ENCODE measurements at places on chromosomes 2 and 18. TPM values are rescaled to one million over a fixed set of nuclear protein-coding genes. Genes with fewer than 3 reads are reported as not detected.

GRCh38 chr2:88172882-88173281 lies 2.7 kb downstream of the THNSL2 start:
- no peak for DNase-seq

DNA sequence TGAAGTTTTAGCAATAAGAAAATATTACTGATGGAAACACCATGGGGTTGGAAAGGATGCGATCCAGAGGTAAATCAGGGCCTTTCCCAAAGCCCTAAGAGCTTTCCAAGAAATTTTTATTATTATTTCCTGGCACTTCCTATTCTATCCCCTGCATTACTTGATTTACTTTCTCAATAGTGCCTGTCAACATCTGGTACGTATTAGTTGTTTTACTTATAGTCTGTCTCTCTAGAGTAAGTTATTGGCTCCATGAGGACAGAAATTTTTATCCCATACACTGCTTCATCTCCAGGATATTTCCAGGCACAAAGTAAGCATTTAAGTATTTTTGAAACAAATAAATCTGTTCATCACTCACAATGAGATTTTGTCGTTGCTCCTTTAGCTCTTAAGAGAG lies 18.1 kb downstream of the PPP4R1 start:
- DNase-seq, result no peak

GRCh38 chr2:217797165-217797564 lies 205.6 kb downstream of the TNS1 start:
- DNase-seq, result no peak

DNA sequence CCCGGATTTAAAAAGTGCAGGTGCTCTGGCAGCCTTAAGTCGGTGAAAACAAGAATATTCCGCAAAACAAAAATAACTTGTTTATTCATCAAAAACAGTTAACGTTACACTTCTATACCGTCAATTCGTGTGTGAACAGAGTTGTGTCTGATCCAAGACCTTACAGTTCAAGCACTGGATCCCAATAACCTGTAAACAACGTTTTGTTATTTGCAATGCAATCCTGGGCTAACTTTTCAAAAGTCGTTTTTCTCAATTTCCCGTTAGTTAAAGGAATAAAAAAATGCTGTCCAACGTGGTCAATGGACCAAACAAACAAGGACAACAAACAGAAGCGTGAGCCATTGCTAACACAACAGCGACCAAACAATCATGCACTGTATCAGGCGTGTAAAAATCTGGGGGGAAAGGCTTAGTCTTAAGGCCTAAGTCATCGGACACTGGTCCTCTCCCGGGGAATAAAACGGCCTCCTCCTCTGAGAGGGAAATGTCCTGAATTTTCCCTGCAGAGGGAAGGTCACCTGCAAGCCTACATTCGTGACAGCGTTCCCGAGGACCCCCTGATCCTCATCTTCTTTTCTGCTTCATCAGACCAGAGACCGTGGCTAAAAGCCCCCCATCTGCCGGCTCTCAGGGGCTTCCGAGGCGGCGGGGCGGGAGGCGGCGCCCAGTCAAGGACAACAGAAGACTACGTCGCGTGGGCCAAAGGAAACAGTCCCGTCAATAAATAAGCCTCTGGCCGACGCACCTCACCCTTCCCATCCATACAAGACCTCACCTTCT lies 490 bp downstream of the NDUFS1 start:
- DNase-seq, result no peak

- DNase-seq, result no peak
Measured at GRCh38 chr2:120005834-120006521, 6.9 kb upstream of the EPB41L5 start.

GRCh38 chr2:153163055-153163454 lies 315.5 kb downstream of the RPRM start:
- no peak for DNase-seq

DNA sequence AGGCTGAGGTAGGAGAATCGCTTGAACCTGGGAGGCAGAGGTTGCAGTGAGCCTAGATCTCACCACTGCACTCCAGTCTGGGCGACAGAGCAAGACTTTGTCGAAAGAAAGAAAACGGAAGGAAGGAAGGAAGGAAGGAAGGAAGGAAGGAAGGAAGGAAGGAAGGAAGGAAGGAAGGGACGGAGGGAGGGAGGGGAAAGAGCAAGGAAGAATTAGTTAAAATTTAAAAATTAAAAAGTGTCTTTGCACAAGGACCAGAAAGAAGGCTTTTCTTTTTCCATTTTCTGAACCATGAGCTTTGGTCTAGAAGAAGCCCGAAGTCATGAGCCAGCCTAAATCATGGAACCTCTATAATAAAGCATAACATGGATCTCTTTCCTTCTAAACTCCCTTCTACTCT lies 138.2 kb upstream of the DNAJC10 start:
- DNase-seq, result no peak

- DNase-seq, result no peak
Measured at GRCh38 chr2:29130295-29130694, 15.1 kb downstream of the CLIP4 start.

GRCh38 chr2:164808776-164809175 lies 32.8 kb downstream of the COBLL1 start:
- no peak for DNase-seq

DNA sequence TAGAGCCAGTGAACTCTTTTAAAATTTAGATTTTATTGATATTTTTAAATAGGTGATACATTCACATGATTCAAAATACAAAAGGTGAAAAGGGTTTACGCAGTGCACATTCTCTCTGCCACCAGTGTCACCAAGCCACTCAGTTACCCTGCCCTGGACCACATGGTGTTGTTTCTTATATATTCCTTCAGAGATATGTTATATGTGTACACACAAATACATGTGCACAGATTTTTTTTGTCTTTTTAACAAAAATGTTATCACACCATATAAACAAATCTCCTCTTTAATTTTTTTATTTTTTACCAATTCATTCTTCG lies 26.2 kb downstream of the SERPINB4 start:
- DNase-seq, result no peak

DNA sequence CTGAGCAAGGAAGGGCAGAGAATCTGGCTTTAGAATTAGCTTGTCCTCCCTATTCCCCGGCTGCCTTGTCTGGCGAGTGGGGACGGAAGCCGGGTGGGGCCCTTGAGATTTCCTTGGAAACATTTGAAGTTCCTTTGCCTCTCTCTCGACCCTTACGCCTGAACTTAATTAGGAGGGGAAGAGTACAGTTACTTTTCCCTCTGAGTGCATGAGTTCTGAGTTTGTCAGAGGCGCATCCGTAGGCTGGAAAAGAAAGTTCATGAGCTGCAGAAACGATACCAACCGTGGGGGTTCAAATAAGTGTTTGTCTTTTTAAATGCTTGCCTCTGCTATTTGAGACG lies 468 bp downstream of the PIKFYVE start:
- no peak for DNase-seq

GRCh38 chr2:98282109-98282508 lies 64.1 kb upstream of the CNGA3 start:
- no peak for DNase-seq

The NDC80 gene
- 3.6 TPM for total RNA-seq

The ACMSD gene
- not detected for total RNA-seq

The RBM45 gene
- total RNA-seq, result 31.2 TPM

The RNF125 gene
- total RNA-seq, result 1.1 TPM

The CARF gene
- 24.8 TPM for total RNA-seq

The IMMT gene
- total RNA-seq, result 42.3 TPM

The CTNNA2 gene
- total RNA-seq, result 261 TPM

The ABCA12 gene
- total RNA-seq, result 0.47 TPM
